ENCODE measurements at places on chromosomes 2 and 18.

GRCh38 chr2:221422516-221423209 lies 149.4 kb downstream of the EPHA4 start:
- no peak for DNase-seq

GRCh38 chr2:200405599-200406298 lies 99.3 kb downstream of the SPATS2L start:
- peak; percentile 34 for DNase-seq

- DNase-seq, result no peak
These were observed 143.3 kb upstream of the ITGA4 start for GRCh38 chr2:181313845-181314244.

DNA sequence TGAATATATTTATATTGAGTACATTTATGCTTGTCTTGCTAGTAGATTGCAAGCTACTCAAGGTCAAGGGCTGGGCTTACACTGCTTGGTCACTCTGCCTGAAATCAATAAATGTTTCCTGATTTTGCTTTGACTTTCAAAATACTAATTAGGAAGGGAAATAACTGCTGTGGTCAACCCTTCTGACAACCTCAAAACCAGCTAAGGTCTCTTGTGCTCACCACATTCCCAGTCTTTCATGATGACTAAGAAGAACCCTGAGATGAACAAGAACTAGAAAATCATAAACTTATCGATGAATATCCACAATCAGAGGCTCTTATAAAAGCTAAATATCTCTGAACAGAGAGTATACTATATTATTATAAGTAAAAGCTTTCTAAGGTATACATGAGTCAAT lies 33.3 kb downstream of the ABCB11 start:
- no peak for DNase-seq

DNA sequence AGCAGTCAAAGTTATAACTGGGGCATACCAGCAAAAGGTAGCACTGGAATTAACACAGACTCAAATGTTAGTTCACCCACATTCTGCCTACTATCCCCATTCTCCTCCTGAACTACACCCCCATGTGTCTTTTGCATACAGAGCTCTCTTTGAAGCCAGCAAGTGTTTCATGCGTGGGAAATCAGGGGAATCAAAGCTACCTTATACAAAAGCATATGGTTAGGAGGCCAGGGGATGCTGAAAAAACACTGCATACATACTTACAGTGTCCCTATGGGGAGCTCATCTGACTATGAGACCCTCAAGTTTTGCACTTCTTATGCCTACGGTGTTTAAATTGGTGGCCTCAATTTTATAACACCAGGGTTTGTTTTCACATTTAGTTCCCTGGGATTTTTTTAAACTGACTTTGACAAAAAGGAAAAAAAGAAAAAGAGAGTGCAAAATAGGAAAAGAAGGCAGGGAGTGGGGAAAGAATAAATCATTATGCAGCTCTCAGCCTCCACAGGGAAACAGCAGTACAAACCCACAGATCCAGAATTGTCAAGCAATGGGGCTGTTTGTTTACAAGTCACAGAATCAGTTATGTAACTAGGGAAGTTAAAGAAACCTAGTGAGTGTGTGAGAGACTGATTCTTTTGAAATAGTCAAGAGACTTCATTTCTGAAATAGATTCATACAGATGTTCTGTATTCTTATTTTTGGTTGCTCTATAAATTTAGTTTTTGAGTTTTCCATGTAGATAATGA lies 20.1 kb upstream of the PPP3R1 start:
- peak; percentile 77 for DNase-seq

- DNase-seq, result no peak
These were observed 173.7 kb downstream of the CMPK2 start for GRCh38 chr2:6692056-6692455.
